Keratinocyte (primary cell): ENCODE measurements at places on chromosomes 16 and 17.

GRCh38 chr16:57556941-57557541 is 14.6 kb downstream of the ADGRG5 start:
- DNase-seq, result no peak

- no peak for DNase-seq
Measured at GRCh38 chr16:85040685-85041084, 13.1 kb downstream of the KIAA0513 start.

- no peak for DNase-seq
Measured at GRCh38 chr16:6252541-6252940, 1080.1 kb upstream of the RBFOX1 start.

DNA sequence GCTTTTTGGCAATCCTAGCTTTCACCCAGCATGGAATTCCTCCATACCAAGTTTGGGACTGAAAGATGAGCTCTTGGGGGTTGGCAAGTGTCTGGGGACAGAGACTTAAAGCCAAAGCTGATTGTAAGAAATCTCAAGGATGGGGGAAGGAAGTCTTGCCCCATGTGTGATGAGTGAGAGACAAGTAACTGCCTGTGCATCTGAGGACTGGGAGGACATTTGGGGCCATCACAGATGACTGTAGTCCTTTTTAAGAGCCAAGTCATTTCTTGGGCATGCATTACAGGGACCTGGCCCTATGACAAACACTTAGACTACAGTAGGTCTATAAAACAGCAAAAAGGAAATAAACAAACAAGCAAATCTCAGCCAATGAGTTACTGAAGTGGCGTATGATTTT is 36.3 kb upstream of the CCL2 start:
- DNase-seq, result no peak

DNA sequence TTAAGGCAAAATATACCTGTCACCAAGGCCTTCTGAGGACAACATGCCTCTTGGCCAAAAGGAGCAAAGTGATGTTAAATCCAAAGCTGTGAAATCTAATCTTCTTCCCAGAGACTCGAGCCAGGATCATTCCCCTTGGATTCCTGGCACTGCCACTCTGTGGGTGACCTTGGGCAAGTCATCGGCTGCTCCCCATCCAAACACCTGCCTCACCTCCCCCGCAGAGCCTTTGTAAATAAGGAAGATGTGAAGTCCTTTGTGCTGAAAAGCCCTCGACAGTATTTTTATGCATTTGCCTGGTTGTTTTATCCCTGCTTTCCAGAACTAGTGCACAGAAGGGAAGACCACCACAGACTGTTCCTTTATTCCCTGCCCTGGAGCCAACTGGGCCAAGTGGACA is 5.4 kb upstream of the CEP295NL start:
- DNase-seq, result no peak

DNA sequence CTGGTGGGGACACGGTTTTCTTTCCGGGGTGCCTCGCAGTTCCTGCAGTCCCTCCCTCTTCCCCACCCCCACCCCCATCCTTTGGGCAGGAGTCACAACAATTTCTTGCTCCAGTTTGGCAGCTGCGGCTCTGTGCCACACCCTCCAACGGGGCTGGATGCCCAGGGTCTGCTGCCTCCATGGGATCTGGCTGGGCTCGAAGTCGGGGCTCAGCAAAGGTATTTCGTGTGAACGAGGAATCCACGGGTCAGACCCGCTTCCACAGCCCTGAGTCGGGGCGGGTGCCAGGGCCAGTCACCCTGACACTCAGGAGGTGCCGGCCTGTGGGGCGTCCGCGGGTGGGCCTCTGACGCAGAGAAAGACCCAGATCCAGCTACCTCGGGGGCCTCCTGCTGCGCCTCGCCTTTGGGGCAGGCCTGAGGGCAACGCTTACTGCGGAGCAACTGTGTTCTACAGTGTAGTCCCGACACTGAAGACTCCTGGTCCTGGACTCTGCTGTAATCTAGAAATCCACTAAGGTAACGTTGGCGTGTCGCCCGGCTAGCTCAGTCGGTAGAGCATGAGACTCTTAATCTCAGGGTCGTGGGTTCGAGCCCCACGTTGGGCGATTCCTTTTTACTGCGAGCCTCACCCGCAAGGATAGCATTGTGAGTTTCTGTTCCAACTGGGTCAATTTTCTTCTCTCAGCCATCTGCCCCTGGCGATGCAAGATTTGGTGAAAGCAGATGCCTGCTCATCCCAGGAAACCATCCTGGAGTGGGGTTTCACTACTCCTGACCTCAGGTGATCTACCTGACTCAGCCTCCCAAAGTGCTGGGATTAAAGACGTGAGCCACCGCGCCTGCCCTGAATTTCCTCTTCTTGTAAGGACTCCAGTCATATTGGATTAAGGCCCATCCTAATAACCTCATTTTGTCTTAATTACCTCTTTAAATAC is 12.6 kb upstream of the OR1F1 start:
- no peak for DNase-seq

DNA sequence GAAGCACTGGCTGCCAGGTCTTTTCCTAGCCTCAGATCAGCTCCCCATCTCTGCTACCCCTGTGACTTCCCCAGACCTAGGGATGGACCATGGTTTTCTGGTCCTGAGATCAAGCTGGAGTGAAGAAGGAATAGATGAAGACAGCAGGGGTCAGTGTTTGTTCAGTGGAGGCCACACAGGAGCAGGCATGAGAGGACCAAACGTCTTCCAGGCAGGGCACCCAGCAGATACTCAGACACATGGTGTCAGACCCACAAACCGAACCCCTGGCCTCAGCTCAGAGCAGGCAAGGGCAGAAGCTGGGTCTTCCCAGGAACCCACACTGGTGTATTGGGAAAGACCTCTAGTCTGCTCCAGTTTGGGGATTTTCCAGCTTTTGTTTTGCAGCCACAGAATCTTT is 189.7 kb downstream of the IRX5 start:
- no peak for DNase-seq

- no peak for DNase-seq
Measured at GRCh38 chr17:4896332-4897197, 2.8 kb upstream of the C17orf107 start.

DNA sequence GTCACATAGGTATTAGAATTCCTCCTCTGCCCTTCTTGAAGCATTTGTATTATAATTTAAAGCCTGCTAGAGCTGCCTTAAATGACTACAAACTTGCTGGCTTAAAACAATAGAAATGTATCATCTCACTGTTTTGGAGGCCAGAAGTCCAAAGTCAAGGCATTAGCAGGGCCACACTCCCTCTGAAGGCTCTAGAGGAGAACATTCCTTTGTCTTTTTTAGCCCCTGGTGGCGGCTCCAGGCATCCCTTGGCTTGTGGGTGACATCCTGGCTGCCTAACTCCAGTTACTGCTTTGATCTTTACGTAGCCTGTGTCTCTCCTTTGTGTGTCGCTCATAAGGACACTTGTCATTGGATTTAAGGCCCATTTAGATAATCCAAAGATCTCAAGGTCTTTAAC is 186.6 kb upstream of the SALL1 start:
- no peak for DNase-seq

GRCh38 chr17:45225051-45225700 is 3.5 kb downstream of the FMNL1 start:
- DNase-seq, result no peak

DNA sequence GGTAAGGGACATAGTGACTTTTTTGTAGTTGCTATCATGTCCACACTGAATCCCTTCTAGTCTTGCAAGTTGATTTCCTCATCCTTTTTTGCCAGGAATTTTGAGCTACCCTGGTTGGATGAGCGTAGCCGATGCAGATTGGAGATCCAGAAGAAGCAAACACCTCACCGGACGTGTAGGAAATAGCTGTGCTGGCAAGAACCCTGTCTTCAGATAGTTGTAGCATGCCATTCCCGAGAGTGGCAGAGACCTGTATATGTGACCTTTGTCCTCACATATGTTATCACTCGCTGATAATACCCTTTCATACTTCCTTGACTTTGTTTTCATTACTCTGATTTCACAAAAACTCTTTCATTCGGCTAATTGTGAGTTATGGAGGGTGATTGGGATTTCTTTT is 6.2 kb upstream of the CASC3 start:
- no peak for DNase-seq

DNA sequence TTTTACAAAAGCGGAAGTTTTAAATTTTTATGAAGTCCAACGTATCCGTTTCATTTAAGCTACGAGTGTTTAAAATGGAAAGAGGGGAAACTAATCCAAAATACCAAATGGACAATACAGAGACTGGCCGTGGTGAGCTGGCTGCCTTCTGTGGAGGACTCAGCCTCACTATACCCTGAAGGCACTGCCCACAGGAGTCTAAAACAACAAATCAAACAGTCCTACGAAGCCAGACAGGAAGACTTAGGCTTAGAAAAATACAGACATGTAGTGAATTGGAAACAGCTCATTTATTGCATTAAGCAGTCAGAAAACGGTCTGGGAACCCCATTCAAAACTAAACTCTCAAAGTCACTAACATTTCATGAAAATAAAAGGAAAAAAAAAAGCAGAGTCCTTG is 75.1 kb downstream of the CYTH1 start:
- DNase-seq, result no peak

DNA sequence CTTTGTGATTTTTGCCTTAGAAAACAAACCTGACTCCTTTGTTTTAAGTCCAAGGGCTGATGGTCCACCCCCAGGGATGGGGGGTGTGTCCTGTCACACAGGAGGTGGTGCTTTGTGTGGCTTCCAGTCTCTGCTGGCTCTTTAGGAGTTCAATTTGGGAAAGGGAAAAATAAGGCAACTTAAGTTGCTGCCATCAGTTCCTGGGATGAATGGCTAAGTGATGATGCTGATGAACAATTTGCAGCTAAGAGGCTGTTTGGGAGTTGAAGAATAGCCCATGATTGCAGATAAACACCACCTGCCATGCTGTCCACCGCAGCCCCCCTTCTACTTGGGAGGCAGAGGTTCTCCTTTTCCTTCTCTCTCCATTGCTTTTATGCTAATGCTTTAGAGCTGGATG is 40.2 kb downstream of the ARL4D start:
- DNase-seq, result no peak
